K562 (cell line): ENCODE measurements at places on chromosomes 5 and 9. TPM values are rescaled to one million over a fixed set of nuclear protein-coding genes. Genes with fewer than 3 reads are reported as not detected.

The CAMK2A gene
- polyA plus RNA-seq, result 0.01 and 0.28 TPM in 2 replicates

The GZMA gene
- not detected in 2 replicates for polyA plus RNA-seq

The PTPRD gene
- polyA plus RNA-seq, result not detected in 2 replicates

The OSTF1 gene
- polyA plus RNA-seq, result 16.5 and 16.6 TPM in 2 replicates

The INSYN2B gene
- polyA plus RNA-seq, result not detected in 2 replicates

The NR5A1 gene
- polyA plus RNA-seq, result not detected in 2 replicates
